SK-N-MC (cell line): ENCODE measurements at places on chromosomes 4 and X.

DNA sequence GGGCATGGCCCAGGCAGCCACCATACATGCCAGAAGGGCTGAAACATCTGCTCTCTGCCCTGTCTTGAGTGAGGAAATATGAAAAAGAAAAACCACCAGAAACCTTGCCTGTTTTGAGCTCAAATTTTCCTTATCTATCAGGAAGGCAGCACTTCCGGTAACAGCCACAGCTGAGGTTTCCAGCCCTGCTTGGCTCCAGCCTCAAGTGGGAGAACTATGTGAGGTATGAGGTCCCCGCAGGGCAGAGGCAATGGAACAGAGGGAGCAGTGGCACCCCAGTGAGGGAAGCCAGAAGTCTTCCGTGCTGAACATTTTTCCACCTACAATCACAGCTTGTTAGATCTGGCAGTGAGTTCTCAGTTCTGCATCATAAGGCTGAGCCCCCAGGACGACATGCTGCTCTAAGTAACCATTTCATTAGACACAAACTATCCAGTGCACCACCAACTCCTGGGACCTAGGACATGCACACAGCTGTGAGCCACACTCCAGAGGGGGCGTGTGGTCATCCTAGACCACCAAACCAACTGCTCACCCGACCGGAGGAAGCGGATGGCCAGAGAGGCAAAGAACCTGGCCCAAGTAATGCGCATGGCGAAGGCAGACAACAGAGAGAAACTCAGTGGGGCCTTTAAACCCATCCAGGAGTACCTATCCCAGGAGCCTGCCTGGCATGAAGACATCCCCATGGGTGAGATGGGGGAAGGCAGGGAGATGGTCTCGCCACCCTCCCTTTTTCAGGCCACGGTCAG is 22.6 kb downstream of the WDR1 start:
- peak; percentile 48 for DNase-seq

DNA sequence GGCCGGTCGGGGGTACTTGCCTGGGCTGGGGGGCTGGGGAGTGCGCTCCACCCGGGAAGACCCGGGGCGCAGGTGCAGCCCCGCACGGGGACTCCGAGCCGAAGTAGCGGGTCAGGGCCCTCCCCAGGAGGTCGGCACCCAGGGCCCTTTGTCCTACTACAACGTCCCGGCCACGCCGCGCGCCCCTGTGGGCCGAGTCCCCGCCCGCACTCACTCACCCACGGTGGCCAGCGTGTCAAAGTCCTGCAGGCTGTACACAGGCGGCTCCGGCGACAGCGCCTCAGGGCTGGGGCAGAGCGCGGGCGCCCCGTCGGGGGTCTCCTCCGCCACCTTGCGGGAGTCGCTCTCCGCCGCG is 602 bp downstream of the PRKX start:
- DNase-seq, result no peak

DNA sequence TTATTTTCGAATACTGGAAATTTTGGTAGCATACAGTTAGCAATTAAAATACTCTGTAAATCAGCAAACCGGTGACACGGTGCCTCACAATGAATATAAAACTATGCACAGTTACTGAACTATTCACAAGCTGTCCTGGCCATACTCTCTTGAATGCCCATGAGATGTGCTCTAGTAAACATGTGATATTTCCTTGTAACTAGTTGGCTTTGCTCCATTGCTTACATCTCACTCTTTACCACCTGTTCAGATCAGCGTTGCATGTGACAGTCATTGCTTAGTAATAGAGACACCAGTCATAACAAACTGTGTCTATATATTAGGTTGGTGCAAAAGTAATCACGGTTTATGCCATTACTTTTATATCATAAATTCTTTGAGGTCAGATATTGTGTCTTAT is 897.9 kb upstream of the FTHL17 start:
- no peak for DNase-seq

DNA sequence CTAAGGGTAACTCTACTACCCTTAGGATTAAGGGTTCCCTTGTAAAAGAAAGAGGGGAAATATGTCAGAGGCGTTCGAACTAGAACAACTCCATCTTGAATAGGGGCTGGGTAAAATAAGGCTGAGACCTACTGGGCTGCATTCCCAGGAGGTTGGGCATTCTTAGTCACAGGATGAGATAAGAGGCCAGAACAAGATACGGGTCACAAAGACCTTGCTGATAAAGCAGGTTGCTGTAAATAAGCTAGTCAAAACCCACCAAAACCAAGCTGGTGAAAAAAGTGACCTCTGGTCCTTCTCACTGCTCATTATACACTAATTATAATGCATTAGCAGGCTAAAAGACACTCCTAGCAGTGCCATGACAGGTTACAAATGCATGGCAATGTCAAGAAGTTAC is 922.0 kb downstream of the DMD start:
- no peak for DNase-seq

GRCh38 chr4:16197876-16198665 is 28.2 kb downstream of the TAPT1 start:
- DNase-seq, result no peak

GRCh38 chr4:54423066-54423465 is 194.0 kb downstream of the PDGFRA start:
- DNase-seq, result no peak

- DNase-seq, result peak; percentile 37
Measured at GRCh38 chrX:51148848-51149247, 183.8 kb upstream of the NUDT10 start.

- no peak for DNase-seq
Measured at GRCh38 chr4:175906384-175906783, 94.3 kb upstream of the GPM6A start.

DNA sequence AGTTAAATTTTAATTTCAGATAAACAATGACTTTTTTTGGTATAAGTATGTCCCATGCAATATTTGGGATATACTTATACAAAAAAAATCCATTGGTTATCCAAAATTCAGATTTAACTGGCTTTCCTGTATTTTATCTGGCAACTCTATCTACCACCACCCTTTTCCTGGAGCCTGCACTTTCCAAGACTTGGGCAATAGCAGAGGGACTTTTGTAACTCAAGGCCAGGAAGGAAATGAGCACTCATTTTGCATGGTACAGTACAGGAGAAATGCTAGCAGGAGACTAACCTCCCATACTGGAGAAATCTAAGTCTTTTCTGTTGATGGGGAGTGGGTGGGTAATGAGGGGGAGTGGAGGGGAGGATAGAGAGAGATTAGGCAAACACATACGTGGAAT is 37.7 kb upstream of the PLAC1 start:
- no peak for DNase-seq
